ENCODE measurements at places on chromosomes 7 and 10. TPM values are rescaled to one million over a fixed set of nuclear protein-coding genes. Genes with fewer than 3 reads are reported as not detected.

The NET1 gene
- 20.5 TPM for total RNA-seq

GRCh38 chr10:70799124-70799523, 13.9 kb upstream of the TBATA start:
- no peak overlapping the region for H3K27ac ChIP-seq
- H3K4me3 ChIP-seq: no peak overlapping the region
- H3K4me1 ChIP-seq: no peaks in the 10 kb centered on the region
- H3K27me3 ChIP-seq: peaks cover 23% of the 10 kb centered on the region

DNA sequence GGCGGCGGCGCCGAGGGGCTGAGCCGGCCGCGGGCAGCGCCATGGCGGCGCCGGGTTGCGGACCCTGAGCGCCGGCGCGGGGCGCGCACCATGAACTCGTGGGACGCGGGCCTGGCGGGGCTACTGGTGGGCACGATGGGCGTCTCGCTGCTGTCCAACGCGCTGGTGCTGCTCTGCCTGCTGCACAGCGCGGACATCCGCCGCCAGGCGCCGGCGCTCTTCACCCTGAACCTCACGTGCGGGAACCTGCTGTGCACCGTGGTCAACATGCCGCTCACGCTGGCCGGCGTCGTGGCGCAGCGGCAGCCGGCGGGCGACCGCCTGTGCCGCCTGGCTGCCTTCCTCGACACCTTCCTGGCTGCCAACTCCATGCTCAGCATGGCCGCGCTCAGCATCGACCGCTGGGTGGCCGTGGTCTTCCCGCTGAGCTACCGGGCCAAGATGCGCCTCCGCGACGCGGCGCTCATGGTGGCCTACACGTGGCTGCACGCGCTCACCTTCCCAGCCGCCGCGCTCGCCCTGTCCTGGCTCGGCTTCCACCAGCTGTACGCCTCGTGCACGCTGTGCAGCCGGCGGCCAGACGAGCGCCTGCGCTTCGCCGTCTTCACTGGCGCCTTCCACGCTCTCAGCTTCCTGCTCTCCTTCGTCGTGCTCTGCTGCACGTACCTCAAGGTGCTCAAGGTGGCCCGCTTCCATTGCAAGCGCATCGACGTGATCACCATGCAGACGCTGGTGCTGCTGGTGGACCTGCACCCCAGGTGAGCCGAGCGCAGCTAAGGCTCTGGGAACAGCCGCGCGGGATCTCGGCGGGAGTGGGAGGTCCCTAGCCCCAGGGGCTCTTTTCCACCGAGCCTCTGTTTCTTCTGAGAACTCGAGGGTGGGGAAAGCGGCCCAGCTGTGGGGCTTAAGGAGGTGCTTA, at the start of gene GPR26:
TSS of gene GPR26 (plus strand) at position 38 of the 919 bp plus-strand sequence. CDS start at position 91, 53 bp downstream.
- no peak within 1 kb of the TSS for H3K27ac ChIP-seq
- peaks cover 16% of the 10 kb centered on the region for H3K27me3 ChIP-seq
- DNase-seq: no peak
- H3K4me3 ChIP-seq: no peak within 1 kb of the TSS

The SRI gene
- 169 TPM for total RNA-seq

The CPN1 gene
- not detected for total RNA-seq

The PDE6C gene
- not detected for total RNA-seq

The TMEM213 gene
- total RNA-seq: not detected

GRCh38 chr7:95088536-95089215, 181.3 kb downstream of the PPP1R9A start:
- H3K27ac ChIP-seq: no peak overlapping the region
- no peak for DNase-seq
- no peaks in the 10 kb centered on the region for H3K36me3 ChIP-seq
- no peaks in the 10 kb centered on the region for H3K4me1 ChIP-seq

DNA sequence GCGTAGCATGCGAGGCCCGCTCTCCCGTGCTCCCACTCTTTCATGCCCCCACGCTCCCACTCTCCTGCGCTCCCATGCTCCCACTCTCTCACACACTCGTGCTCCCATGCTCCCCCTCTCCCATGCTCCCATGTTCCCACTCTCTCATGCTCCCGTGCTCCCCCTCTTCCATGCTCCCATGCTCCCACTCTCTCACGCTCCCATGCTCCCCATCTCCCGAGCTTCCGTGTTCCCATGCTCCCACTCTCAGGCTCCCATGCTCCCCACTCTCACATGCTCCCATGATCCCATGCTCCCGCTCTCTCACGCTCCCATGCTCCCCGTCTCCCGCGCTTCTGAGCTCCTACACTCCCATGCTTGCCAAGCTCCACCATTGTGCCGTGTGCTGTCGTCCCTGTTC, 84.4 kb upstream of the ANLN start:
- no peak for DNase-seq
- H3K4me3 ChIP-seq: no peak overlapping the region
- H3K4me1 ChIP-seq: no peaks in the 10 kb centered on the region
- no peaks in the 10 kb centered on the region for H3K27me3 ChIP-seq

The OR2A7 gene
- 2.1 TPM for total RNA-seq
